NCI-H82 (cell line): ENCODE measurements at places on chromosomes 2 and 18.

- no peak for DNase-seq
These were observed 78.3 kb downstream of the STPG4 start for GRCh38 chr2:47076586-47077441.

- no peak for DNase-seq
These were observed 130.0 kb upstream of the MC4R start for GRCh38 chr18:60502591-60502990.

DNA sequence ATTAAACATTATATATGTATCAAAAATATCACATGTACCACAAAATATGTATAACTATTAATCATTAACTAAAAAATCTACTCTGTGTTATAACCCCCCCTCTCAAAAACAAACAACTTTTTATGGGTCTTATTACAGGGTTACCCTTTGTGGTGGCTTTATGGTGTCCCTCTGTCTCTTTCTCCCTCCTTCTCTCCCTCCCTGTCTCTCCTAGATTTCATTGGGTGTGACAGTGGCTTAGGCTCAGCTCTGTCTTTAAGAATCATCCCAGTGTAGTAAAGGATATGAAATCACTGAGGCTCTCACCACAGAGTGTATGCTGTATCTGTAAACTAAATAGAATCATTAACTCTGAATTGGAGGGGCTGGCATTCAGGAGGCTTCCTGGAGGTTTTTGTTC lies 93.7 kb downstream of the TDRD15 start:
- DNase-seq: no peak

DNA sequence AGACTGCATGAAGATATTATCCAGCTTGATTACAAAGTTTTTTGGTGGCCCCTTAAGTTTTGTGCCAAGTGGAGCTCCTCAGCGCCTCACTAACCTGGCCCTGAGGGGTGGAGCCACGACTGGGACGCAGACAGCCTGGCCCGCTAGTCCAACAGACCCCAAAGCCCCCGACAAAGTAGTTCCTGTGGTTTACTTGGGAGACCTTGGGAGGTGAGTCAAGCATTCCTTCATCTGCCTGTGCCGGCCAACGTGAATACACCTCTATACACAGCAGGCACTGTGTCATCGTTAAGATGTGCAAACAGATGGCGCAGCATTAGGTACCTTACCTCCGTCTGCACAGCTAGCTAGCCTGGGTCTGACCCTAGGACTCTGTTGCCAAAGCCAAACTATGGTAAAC lies 55.0 kb upstream of the LAMA1 start:
- no peak for DNase-seq

- no peak for DNase-seq
These were observed 129.1 kb downstream of the ARHGAP15 start for GRCh38 chr2:143258126-143258892.

- no peak for DNase-seq
These were observed 196.9 kb upstream of the RAB6C start for GRCh38 chr2:129782633-129782990.
